NCI-H82 (cell line): ENCODE measurements at places on chromosomes 7 and 10.
A peak's percentile ranks its signal among the peaks of the same experiment; 100 is the strongest.

DNA sequence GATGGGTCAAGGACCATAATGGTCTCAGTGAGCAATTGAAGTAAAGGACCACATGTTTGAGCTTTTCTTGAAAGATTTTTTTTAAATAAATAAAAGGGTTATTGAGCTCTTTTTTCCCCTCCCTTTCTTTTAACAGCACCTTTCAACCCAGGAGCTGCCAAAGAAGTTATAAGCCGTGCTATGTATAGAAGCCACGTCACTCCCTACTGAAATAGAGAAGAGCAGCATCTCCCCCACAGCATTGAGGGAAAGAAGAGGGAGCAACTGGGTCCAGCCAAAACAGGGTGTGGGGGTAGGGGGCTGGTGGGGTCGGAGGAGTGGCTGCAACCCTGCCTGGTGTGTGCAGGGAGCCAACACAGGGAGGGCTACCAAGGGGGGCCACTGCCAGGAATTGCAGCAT is 227.2 kb downstream of the PLXNA4 start:
- DNase-seq = no peak

- DNase-seq = no peak
These were observed 248.1 kb downstream of the LRMDA start for GRCh38 chr10:75679536-75679935.

GRCh38 chr7:21868576-21868850 is 77.2 kb downstream of the CDCA7L start:
- no peak for DNase-seq

- DNase-seq = no peak
These were observed 84.1 kb downstream of the MDFIC start for GRCh38 chr7:115005953-115006352.

DNA sequence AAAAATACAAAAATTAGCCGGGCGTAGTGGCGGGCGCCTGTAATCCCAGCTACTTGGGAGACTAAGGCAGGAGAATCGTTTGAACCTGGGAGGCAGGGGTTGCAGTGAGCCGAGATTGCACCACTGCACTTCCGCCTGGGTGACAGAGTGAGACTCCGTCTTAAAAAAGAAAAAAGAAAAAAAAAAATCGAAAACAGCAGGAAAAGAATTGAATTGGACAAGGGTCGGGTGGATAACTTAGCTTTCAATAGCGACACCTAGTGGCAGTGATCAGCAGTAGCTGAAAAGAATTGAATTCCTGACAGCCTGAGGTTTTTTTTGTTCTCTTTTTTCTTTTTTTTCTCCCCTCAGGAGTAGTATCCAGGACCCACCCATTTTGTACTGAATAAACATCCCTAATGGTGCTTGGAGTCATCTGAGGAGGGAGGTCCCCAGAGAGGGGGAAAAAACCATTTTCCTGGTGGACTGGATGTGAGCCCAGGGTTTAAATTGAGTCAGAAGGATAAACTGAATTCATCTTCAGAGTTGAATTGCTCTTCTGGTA is 55.1 kb downstream of the CYCS start:
- peak; percentile 69 for DNase-seq

GRCh38 chr10:103618575-103619423 is 125.3 kb downstream of the NEURL1 start:
- peak; percentile 56 for DNase-seq

DNA sequence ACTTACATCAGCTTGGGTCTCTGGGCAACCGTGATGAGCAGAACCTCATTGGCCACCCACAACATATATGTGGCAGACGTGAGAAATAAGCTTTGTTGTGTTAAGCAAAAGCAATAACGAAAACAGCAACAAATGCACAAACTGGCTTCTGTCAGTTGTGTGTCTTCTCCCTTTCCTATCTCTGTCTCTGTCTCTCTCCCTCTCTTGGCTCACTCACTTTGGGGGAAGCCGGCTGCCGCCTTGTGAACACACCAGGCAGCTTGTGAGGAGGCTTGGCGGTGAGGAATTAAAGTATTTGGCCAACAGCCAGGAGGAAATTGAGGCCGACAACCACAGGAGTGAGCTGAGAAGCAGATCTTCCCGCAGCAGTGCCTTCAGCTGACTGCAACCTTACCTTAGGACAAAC is 21.9 kb upstream of the CDCA7L start:
- DNase-seq = peak; percentile 89

- no peak for DNase-seq
These were observed 14.5 kb upstream of the RNF216 start for GRCh38 chr7:5795752-5796475.

DNA sequence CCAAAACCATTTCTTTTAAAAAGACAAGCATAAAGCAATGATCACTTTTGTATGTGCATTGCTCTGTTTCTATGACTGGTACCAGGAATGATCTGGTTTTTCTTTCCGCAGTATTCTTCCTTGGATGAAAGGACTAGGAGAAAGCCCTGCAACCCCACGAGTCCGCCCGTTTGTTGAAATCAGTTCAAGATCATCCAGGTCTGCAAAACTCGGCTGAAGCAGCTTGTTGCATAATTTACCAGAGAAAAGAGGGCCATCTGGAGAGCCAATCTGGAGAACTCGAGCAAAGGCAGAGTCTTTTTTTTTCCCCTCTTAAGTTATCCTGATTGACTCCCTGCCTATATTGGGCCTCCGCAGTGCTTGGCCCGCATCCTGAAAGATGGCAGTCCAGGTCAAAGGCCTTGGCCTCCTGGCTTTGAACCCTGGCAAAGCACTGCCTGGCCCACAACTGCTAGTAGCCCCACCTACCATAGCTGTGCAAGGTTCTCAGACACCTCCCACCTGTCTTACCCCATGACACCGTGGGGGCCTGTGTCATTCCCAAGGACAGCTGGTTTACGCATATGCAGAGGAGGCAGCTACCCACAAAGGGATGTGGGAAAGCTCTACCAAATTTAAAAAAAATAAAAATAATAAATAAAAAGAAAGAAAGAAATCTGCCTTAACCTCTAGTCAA is 572.2 kb downstream of the INHBA start:
- DNase-seq = peak; percentile 47

DNA sequence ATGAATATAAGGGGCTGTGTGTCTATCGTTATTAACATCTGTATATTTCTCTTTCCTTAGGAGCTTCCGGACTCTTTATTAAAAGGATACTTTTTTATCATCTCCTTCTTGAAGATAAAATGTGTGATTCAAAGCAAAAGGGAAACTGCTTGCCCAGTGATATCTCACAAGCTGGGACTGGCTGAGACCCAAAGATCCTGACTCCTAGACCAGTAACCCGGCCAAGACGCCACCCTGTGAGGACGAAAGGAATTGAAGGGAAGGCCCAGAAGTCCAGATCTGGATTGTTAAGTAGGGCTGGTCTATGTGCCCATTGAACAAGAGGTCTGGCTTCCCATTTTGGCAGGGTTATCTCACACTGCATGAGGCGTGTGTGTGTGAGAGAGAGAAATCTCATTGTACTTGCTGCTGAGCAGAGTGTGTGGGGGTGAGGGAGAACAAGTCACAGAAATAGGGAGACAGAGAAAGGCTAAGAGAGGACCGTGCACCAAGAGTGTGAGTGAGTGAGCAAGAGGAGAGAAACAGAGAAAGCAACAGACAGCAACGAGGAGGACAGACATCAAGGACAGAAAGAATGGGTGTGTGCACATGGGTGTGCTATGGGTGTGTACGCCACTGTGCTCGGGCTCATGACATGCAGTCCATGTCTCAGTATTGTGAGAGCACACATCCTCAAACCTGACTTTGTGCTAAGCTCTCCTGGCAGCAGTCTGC is 75.4 kb downstream of the PLXNA4 start:
- DNase-seq = peak; percentile 41

- no peak for DNase-seq
These were observed 607.3 kb downstream of the LRMDA start for GRCh38 chr10:76038696-76039095.

DNA sequence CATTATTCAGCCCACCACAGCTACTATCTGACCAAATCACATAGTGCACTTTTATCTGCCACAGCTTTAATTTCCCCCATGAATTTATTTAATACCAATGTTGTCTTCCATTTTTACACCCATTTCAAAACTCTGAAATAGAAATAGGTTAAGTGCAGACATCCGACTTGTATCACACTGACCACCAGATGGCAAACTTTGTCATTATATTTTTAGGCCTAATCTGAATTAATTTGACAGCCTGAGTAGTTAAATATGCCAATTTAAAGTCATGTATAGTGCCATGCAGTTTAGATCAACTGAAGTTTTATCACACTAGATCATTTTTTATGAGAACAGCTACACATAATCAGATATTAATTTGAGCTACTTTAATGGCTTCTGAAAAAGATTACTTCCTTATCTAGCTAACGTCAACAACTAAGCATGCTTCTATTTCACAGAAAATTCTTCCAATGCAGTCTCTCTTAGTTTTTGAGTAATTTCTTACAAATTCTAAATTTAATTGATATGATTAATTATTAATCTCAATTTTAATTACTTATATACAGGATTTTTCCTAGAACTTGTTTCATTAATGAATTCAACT is 566.4 kb downstream of the GFRA1 start:
- DNase-seq = peak; percentile 49

DNA sequence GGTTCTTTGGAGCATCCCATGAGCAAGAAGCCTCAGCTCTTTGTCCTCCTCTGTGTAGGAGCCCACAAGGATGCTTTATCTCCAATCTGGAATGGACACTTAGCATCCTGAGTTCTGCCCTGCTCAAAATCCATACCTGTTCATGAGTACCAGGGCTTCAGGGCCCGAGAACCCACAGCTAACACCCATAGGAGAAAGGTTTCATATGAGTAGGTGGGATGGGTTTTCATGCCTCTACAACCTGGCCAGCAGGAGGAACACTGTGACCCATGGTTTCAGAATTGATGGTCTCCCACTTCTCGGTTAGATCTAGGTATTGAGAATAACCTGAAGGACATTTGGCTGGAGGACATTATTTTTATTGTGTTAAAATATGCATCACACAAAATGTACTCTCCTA is 57.8 kb downstream of the TBXAS1 start:
- DNase-seq = no peak

- no peak for DNase-seq
These were observed 173.6 kb upstream of the TEX47 start for GRCh38 chr7:88969167-88969566.

DNA sequence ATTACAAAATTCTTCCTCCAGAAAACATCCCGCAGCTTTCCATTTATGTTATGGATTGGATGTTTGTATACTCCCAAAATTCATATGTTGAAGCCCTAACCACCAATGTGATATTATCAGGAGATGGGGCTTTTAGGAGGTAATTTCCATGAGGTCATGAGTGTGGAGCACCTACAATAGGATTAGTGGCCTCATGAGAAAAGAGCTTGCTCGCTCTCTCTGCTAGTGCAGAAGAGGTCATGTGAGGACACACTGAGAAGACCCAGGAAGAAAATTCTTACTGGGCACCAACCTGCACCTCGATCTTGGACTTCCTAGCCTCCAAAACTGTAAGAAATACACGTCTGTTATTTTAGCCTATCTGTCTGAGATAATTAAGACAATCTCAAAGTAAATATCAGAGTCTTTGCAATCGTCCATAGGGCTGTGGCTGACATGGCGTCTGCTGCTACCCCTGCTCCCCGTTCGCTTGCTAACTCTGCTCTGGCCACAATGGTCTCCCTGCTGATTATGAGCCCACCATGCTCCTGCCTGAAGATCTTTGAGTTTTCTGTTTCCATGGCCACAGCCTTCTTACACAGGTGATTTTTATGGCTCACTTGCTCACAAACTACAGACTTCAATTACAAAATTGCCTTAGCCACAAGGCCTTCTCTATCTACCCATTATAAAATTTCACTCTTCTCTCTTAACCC is 333.3 kb downstream of the CACNA2D1 start:
- DNase-seq = peak; percentile 79

DNA sequence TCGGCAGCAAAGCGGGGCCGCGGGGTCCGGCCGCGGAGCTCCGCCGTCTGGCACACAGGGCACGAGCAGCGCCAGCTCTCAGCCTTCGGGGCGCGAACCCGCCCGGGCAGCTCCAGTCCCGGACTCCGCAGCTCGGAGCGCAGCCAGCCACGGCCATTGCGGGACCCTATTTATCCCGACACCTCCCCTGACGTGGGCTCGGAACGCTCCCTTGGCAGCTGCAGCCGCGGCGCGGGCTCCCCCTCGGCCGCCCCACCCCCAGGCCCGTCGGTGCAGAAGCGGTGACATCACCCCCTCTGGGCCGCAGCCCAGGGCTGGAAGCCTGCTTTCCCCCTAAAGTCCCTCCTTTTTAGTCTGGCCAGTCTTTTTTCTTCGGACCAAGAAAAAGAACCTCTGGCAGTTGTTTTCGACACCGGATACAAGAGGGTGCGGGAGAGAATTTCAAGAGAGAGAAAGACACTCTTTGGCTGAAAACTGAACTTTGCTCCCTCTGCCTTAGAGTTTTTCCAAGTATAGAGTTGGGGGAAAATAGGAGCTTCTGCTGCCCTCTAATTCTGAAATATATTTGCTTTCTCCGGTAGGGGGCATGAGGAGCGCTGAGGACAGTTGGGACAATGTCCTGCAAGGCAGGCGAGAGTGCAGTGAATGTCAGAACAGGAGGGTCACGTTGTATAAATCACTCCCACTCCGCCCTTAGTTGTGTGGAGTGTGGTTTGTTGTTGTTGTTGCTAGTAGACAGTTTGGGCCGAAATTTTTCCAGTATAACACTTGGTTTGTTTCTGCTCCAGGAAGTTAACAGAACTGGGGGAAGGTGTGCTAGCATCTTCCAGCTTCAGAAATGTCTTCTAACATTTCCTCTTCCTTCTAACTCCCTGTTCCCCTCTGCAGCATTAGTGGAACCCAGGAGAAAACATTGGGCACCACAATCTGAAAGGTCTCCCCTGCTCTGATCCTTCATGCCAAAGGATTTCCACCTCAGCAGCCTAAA is at the start of gene SFRP4:
Gene SFRP4 (minus strand): TSS at position 145 of the 988 bp plus-strand sequence. CDS start 280 bp downstream, outside the sequence.
- DNase-seq = peak; percentile 68
